NCI-H2107 (cell line): ENCODE measurements at places on chromosomes 16 and 17.

DNA sequence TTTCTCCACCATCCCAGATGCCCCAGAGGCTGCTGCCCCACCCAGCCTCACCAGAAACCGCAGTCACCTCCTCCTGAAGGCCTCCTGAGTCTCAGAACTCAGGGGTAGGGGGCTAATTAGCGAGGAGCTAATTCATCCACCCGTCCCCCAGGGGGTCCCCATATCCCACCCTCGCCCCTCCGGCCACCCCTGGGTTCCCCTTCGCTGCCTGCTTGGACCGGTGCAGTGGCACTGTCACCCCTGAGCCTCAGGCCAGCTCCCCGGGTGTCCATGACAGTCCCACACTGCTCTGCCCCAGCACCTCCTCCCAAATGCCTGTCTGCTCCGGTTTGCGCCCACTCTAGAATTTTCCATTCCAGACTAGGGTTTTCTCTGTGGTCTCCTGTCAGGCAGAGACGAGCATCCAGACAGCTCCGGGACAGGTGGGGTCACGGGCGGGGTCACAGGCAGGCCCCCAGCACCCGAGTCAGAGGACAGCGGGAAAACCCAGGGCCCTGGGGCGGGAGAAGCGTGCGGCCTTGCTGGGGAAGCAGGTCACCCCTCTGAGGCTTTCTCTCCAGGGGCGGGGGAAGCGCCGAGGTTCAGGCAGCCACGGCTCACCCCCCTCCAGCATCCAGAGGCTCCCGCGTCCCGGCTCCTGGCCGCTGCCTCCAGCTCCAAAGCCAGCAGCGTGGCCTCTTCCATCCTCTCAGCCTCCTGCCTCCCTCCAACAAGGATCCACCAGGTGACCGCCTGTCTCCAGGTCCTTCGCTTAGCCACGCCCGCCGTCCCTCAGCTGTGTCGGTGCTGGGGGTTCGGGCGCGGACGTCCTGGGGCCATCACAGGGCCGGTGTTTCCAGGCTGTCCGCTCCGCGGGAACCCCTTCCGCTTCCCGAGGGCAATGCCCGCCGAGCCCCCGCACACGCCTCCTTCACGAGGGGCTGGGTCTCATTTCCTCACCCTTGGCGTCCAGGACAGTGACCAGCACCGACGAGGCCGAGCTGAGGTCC is 3.1 kb upstream of the PERCC1 start:
- no peak for DNase-seq

GRCh38 chr17:81388612-81389367 is 6.5 kb upstream of the BAHCC1 start:
- no peak for DNase-seq

- no peak for DNase-seq
These were observed 12.3 kb downstream of the DLG4 start for GRCh38 chr17:7207120-7208001.

GRCh38 chr16:86508947-86509758 is 1.2 kb upstream of the FOXF1 start:
- DNase-seq = no peak

DNA sequence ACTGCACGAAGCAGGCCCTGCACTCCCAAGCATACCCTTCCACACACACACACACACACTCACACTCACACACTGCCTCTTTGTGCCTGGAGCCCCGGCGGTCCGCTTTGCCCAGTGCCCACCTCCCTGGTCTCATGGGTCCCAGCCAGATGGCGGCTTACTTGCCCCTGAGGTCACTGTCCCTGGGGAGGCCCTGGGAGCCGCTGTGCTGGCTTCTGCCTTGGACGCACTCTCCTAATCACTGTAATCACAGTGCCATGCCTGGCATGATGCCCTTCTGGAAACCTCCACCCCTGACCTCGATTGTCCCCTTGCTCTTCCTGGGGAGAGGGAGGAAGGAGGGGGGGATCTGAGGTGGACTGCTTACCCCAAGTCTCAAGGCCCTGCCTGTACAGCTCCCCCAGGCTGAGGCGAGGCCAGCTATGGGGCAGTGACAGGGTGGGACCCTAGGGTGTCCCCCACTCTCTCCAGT is 36.0 kb downstream of the ARHGAP23 start:
- no peak for DNase-seq
